Lung microvascular endothelial cell (primary cell): ENCODE measurements at places on chromosomes 3 and 15.

- DNase-seq = no peak
Observed at GRCh38 chr15:92811148-92811913, 88.8 kb upstream of the CHD2 start.

- DNase-seq = no peak
Observed at GRCh38 chr3:171695426-171695825, 114.9 kb downstream of the PLD1 start.

GRCh38 chr15:66948294-66948693, 117.1 kb upstream of the SMAD3 start:
- no peak for DNase-seq

DNA sequence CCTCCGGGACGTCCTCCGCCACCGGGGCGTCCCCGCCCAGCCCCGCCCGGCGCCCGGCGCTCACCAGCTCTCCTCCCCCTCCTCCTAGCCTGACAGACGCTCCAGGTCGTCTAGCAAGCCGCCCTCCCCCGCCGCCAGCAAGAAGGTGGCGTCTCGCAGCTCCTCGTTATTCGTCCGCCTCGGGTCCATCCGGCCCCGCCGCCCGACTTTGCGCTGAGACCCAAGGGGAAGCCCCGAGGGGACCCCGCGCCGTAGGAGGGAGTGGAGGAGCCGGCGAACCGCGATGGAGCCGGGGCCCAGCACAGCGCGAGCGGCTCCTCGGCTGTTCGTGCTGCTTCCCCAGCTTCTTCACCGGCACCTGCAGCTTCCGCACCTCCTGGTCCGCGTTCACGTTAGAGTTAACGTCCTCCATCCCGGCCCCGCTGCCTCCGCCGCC, 26.3 kb upstream of the MTHFS start:
- peak; percentile 53 for DNase-seq

GRCh38 chr3:69817988-69818387, 78.7 kb downstream of the MITF start:
- no peak for DNase-seq

DNA sequence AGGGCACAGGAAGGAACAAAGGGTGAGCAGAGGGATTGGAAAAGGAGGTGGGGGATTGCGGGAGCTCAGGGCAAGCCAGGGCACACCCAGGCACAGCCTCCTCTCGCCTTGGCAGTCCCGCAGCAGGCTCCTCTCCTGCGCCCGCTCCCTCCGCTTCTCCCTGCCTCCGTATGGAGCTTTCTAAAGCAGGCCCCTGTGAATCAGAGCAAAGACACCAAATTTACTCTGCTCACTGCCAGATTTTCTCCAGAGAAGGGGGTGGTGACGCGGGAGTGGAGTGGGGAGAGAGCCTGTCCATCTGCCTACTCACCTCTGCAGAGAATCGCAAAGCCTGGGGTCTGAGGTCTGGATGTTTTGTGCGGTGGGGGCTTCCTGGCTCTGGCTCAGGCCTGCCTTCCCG, 20.0 kb downstream of the ATP2B2 start:
- DNase-seq = no peak

- no peak for DNase-seq
Observed at GRCh38 chr3:46953234-46954010, 23.1 kb downstream of the CCDC12 start.

DNA sequence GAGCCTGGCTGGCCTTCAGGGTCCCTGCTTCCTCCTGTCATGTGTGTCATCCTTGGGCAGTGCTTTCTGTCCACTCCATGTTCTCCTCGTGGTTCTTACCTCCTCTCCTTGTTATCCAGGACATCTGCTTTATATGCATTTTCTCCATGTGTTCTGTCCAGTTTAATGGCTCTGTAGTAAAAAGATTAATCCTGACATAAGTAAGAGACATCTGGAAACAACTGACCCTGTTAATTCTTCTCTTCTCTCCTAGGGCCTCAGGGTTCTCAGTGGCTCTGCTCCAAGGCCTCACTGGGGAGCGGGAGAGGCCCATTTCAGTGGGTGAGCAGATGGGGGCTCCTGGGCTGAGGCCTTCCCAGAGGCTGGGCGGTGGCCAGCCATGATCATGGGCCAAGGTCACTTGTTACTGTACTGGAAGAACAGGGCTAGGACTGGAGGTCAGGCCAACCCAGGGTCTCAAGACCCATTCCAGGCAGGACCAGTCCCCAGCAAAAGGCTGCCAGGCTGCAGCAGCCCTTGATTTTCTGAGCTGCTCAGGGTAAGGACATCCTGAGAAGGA, 20.2 kb upstream of the CDCP1 start:
- no peak for DNase-seq

DNA sequence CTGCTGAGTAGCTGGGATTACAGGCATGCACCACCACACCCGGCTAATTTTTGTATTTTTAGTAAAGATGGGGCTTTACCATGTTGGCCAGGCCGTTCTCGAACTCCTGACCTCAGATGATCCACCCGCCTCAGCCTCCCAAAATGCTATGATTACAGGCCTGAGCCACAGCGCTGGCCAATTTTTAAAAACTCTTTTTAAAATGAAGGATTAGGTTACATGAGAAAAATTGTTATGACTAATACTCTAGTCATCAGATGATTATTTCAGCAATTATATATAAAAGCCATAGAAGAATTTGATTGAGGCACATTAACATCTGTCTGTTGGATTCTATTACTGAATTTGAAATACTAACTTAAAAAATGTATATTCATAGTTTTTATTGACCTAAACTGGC, 134.1 kb upstream of the MNS1 start:
- no peak for DNase-seq

- DNase-seq = no peak
Observed at GRCh38 chr3:10708216-10708893, 107.7 kb upstream of the SLC6A11 start.

DNA sequence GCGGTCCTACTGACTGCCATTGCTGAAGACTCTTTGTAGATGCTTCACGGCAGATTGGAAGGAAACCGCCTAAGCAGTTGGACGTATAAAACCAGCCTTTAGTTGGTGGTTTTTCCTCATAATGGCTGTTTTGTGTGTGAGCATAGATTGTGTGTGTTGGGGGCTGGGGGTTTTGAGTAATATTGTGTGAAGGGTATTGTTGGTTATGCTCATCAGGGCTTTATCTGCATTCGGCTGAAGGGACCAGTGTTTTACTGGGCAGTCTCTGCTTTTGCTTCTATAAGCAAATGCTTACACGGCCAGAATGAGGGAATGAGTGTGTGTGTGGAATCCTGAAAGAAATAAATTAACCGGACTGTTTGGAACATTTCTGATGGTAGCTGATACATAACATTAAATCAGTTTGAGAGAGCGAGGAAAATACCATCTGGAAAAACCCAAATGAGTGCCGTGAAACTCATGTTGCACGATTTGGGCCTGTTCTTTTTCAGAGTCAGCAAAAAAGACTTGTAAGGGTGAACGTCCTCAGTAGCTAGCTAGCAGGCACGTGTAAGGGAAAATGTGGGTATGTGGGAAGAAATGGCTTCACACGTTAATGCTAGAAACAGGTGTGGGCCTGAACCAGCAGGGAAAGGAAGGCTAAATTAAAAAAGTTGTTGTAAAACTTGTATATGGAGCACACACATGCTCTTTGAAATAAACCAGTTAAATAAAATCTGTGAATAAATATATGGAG, 1.9 kb downstream of the MITF start:
- DNase-seq = no peak

GRCh38 chr3:67601919-67602608, 52.3 kb downstream of the SUCLG2 start:
- no peak for DNase-seq

DNA sequence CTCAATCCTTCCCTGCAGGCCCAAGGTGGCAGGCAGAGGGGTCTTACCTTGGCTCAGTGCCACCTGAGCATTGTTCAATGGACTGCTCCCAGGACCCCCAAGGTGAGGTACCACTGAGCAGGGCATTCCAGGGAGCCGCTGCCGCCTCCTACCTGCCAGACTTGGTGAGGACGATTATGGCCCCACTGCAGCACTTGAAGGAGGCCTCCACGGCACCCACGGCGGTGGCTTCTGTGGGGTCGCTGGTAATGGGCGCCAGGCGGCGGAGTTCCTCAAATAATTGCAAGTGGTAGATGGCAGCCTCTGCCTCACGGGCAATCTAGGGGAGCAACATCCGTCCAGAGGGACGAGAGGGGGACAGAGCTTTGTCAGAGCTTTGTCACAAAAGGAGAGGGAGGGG, 4.7 kb upstream of the GRAMD2A start:
- no peak for DNase-seq

DNA sequence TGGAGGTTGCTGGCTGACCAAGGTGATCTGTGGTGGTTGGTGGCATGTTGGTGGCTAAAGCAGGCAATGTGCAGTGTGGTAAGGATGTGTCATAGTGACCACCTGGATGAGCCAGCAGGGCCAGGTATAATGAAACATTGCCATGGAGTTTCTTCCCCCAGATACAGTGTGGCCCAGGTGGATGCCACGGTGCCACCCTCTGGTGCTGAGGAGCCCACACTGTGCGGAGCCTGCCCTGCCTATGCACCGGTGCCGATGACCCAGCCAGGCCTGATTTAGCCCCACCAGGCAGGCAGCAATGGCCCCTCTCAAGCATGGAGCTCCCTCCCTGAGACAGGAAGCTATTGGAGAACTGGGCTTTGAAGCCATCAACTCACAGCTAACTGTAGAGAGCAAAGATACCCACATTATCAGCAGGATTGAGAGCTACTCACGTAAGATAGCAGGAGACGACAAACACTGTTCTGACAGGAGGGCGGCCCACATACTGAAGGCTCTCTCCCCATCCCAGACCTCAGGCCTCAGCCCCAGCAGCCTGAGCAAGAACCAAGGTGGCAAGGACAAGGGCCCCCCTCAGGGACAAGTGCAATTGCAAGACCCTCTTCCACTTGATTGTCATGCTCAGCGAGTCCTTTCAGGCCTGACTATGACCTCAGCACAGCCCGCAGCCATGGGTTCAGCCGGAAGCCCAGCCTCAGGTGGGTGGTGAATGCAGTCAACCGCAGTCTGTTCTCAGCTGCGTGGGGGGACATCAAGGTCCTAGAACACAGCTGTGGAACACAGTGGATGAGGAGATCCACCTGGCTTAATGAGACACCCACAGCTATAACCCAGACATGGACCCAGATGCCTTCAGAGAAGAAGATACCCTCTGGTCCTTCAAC, 82.8 kb upstream of the CDV3 start:
- DNase-seq = no peak

DNA sequence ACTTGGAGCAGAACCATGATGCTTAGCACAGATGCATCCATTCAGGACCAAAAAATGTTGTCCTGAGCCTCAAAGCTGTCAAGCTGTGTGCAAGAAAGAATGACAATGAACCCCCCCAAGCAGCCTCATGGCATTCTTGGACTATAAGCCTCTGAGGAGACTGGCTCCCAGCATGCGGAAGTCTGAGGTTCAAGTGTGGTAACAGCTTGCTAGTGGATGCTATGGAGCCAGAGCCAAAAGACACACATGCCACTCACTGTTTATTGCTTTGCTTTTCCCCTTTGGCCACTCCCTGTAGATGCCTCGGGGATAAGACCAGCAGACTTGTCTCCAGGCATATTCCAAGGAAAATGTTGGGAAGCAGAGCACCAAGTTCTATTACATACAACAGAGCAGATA, 38.2 kb upstream of the SNRK start:
- DNase-seq = peak; percentile 58

GRCh38 chr15:60135961-60136360, 131.8 kb downstream of the FOXB1 start:
- no peak for DNase-seq

DNA sequence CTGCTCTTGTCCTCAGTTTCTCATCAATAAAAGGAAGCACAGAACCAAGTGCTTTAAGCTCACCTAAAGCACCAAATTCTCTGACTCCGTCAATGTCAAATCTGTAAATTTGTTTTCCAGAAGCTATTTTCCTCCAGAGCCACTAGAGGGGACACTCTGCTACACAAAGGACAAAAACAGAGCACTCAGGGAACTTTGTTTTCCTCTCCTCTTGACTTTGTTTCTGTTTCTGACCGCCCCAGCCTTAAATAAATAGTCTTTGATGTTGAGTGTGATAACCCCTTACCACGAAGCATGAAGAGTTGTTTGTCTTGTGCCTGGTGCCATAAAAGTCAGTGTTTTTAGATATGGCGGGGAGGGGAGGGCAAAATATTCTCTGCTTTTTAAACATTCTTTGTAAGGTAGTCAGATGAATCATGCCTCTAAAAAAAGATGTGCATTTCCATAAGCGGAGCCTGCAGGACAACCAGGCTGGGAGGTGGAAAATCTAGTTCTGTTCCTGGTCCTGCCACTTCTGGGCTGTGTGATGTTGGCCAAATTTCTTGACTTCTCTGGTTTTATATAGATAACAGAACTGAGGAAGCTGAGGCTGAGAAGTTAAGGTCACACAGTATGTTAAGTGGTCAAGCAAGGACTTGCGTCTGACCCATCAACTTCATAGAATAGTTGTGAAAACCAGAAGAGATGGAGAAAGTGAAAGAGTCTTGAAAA, 7.3 kb upstream of the ZBTB38 start:
- DNase-seq = peak; percentile 87

- DNase-seq = no peak
Observed at GRCh38 chr3:111738238-111738637, 120.8 kb upstream of the PHLDB2 start.

GRCh38 chr3:30578986-30579579, 27.3 kb upstream of the TGFBR2 start:
- no peak for DNase-seq

GRCh38 chr3:127535901-127536829, 54.4 kb downstream of the TPRA1 start:
- peak; percentile 22 for DNase-seq

DNA sequence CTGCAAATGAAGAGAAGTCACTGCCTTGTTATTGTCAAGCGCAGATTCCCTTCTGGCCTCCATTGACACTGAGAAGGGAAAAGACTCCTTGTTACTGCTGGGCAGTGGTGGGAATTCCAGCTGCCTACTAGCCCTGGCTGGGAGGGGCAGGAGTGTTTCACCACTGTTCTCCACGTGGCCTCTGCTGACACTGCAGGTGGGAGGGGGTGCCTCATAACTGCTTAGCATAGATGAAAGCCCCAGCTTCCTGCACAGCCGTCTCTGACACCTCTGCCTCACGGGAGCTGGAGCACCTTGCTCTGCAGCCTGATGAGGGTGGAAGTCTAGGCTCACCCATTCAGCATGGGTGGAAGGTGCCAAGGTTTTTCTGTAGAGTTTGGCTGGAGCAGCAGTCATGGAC, 52.1 kb downstream of the TM2D3 start:
- no peak for DNase-seq

- DNase-seq = no peak
Observed at GRCh38 chr15:93036951-93037819, 51.8 kb downstream of the RGMA start.

DNA sequence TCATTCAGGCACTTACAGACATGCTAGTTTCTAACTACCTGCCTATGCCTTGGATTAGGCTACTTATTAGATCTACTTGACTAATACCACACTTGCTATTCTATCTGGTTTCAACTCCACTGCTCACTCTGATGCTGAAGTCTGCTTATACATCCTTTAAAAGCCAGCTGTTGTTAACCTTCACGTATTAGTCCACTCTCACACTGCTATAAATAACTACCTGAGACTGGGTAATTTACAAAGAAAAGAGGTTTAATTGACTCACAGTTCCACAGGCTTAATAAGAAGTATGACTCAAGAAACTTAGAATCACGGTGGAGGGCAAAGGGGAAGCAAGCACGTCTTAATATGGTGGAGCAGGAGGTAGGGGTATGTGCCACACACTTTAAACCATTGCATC, 47.7 kb upstream of the ANKRD28 start:
- no peak for DNase-seq

GRCh38 chr15:26934848-26935247, 36.1 kb upstream of the GABRG3 start:
- DNase-seq = no peak
